HepG2 (cell line): ENCODE measurements at places on chromosomes 11 and 22. TPM values are rescaled to one million over a fixed set of nuclear protein-coding genes. Genes with fewer than 3 reads are reported as not detected.

The AQP11 gene
- 8.5 and 15.3 TPM in 2 replicates for total RNA-seq

The ANGPTL5 gene
- total RNA-seq = not detected in 2 replicates

The TPBGL gene
- not detected in 2 replicates for total RNA-seq

The HPX gene
- total RNA-seq = 29.6 and 57.4 TPM in 2 replicates

The SLC22A8 gene
- total RNA-seq = 0.04 TPM in 1 of 2 replicates, not detected in the other

The TEX54 gene
- not detected in 2 replicates for total RNA-seq

The DRD4 gene
- 0.13 TPM in 1 of 2 replicates, not detected in the other for total RNA-seq

The SLC22A6 gene
- total RNA-seq = not detected in 2 replicates

The LRRC74B gene
- not detected in 2 replicates for total RNA-seq

The CYP2D6 gene
- 0.18 and 1.0 TPM in 2 replicates for total RNA-seq

The YPEL4 gene
- not detected in 2 replicates for total RNA-seq

The SIAE gene
- 4.5 and 7.0 TPM in 2 replicates for total RNA-seq

The OR8G1 gene
- total RNA-seq = not detected in 2 replicates

The TAF1D gene
- 96.9 and 207 TPM in 2 replicates for total RNA-seq

DNA sequence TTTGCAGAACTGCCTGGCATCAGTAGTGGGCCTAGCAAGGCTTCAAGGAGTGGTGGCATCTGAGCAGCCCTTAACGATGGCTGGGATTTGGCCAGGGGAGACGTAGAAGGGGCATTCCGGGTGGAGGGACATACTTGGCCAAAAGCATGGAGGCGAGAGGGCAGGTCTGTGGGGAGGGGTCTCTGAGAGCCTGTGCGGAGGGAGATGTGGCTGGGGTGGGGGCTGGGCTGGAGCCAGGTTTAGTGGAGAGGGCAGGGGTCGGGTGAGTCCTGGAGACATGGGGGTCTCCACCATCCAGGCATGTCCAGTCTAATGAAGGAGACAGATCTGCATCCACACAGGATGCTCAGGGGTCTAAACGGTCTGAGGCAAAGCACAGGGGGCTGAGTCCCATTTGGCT is 34.4 kb upstream of the WNT11 start:
- no peak for DNase-seq

GRCh38 chr11:125275905-125276618 is 111.5 kb downstream of the PKNOX2 start:
- DNase-seq = no peak

GRCh38 chr22:48499456-48500425 is 1327.9 kb downstream of the BRD1 start:
- no peak for DNase-seq

GRCh38 chr11:32706985-32707741 is 87.3 kb downstream of the CCDC73 start:
- DNase-seq = peak; percentile 37

DNA sequence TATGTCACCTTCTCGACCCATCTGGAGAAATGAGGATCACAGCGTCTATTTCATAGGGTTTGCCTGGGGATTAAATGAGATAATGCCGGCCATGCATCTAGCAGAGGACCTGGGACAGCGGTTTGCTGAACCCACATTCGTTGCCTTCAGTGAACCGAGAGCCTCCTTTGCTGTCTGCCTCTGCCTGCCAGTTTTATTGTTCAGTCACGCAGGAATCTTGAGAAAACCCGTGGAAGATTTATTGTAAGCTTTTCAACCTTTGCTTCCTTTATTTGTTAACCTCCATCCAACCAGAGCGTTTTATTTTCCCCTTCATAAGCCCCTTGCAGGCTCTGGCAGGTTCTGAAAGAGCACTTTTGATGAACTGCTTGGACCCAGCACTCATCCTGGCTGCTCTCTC is 202.3 kb upstream of the SYN3 start:
- DNase-seq = no peak

GRCh38 chr11:121763526-121763925 is 310.8 kb upstream of the SORL1-AS1 start:
- DNase-seq = no peak

DNA sequence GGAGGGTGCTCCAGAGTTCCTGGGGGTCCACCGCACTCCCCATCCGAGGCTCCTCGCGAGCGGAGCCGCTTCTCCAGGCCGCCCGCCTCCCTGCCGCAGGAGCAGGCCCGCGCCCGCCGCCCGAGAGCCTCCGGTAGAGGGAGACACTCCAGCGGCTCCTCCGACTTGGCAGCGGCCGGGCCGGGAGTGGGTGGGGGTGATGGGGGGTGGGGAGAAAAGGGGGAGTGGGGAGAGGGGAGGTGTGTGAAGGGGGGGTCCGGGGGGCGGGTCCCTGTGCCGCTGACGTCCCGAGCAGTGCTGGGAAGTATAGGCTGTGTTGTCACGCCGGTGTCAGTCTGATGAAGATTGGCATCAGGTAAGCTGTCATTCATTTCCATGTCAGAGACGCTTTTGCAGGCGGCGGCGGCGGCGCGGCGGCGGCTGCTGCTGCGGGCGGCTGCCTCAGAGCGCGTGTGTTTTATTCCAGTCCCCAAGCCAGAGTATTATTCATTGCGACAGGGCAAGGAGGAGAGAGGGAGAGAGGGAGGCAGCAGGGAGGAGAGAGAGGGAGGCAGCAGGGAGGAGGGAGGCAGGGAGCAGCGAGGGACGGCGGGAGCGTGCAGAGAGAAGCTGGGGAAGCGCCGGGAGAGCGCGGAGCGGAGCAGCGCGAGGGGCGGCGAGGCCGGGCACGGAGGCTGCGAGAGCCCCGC is at the start of gene PKNOX2:
TSS of gene PKNOX2 (plus strand) at position 330 of the 689 bp plus-strand sequence. CDS start 186,555 bp downstream, outside the sequence.
- peak; percentile 15 for DNase-seq

GRCh38 chr11:15745266-15745665 is 611.1 kb downstream of the SOX6 start:
- DNase-seq = no peak

GRCh38 chr11:42021911-42022310 is 562.5 kb upstream of the LRRC4C start:
- DNase-seq = no peak

DNA sequence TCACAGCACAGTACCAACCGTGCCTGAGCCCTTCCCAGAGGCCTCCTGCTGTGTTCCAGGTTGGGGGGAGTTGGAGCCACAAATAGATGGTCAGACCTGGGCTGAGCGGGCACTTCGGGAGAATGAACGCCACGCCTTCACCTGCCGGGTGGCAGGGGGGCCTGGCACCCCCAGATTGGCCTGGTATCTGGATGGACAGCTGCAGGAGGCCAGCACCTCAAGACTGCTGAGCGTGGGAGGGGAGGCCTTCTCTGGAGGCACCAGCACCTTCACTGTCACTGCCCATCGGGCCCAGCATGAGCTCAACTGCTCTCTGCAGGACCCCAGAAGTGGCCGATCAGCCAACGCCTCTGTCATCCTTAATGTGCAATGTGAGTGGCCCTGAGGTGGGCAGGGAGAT is 1.1 kb downstream of the TMEM25 start:
- no peak for DNase-seq

GRCh38 chr22:50215297-50216054 is 14.7 kb downstream of the SELENOO start:
- DNase-seq = no peak

- DNase-seq = no peak
Measured at GRCh38 chr11:62546929-62547625, 471 bp upstream of the AHNAK start.

DNA sequence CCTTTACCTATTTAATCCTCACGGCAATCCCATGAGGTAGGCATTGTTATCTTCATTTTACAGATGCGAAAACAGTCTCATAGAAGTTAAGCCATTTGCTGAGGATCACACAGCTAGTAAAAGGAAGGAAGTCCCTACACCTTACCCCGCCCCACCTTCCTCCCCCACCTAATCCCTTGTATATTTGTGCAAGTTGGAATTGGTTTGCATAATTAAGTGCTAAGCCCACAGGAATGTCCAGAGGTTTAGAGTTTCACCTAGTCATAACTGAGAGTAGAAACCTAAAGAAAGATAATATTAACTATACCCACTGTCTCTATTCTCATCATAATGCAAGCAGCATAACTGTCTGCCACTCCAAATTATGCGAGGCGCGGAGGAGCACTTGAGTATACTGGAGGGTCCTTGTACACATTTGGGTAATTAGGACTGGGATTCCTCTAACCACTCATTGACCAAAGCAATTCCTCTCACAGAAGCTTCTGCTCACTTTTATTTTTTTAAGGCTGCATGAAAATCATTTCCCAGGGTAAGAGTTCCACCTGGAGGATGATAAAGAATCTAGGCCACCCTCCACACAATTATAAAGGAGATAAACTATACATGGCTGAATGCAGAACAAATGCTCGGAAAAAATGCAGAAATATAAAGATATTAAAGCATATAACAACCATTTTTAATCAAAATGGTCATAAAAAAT is 199.9 kb downstream of the FAM181B start:
- DNase-seq = no peak

DNA sequence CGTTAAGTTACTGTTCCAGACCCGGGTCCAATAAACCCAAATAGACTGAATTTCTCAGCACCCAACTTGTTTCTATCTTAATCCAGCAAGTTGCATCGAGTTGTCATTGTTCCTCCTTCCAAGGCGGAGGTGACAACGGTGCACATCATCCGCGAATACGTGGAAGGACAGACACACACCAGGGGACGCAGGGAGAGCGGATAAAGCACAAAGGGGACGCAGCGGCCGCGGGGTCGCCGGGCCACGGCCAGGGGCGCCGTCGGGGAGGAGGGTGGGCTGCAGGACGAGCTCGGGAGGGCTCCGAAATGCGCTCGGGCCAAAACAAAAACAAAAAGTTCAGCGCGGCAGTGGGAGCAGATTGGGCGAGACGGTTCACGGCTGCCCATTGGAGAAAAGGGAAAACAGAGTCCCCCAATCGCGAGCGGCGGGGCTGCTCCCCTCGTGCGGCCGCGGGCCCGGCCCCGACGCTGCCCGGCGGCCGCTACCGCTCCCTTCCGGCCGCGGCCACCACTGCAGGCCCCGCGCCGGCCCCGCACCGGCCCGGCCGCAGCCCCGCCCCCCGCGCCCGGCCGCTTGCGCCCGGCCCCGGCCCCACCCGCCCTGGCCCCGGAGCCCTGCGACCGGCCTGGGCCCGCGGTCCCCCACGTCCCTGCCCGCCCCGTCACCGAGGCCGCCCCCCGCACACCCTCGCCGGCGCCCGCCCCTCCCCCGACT is 518 bp downstream of the KMT5B start:
- DNase-seq = peak; percentile 65

- peak; percentile 41 for DNase-seq
Measured at GRCh38 chr11:107799218-107799859, 59.2 kb downstream of the SLC35F2 start.

DNA sequence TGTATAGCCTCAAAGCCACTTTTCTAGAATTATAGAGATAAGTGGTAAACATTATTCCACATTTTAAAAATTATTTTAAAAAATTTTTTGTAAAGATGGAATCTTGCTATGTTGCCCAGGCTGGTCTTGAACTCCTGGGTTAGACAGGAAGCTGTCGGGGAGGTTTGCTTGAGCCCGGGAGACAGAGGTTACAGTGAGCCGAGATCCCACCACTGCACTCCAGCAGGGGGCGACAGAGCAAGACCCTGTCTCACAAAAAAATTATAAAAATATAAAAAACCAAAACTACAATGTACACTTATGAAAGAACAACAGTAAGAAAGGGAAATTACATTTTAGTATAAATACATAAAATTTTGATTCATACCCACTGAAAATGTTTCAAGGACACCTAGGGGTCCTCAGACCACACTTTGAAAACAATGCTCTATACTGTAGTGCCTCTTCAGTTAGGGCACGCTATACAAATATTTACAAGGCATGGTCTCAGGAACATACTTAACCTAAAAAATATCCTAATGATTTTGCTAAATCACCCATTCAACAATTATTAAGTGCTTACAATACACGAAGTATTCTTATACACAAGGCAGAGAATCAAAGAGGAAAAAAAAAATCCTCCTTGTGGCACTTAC is 111.2 kb downstream of the MRTFA start:
- peak; percentile 31 for DNase-seq

GRCh38 chr11:69201066-69201365 is 45.3 kb downstream of the SMIM38 start:
- no peak for DNase-seq

DNA sequence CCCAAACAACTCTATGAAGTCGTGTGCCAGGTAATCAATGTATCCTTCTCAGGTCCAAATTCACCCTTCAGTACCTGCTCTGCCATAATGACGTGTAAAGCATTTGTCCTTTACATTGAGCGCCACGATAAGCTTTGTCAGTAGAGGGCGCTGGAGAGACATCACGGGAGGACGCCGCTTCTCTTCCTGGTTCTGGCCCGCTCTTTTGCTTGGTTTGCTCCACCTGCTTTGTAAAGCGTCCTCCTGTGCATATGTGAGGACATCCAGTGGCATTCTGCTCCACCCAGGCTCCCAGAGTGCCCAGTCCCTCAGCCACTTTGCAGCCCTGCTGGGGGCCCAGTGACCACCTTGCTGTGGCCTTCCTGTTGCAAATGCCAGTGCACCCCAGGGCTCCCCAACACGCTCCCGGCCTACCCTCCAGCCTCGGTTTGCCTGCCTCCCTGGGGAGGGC is 61.1 kb downstream of the WT1 start:
- peak; percentile 62 for DNase-seq

DNA sequence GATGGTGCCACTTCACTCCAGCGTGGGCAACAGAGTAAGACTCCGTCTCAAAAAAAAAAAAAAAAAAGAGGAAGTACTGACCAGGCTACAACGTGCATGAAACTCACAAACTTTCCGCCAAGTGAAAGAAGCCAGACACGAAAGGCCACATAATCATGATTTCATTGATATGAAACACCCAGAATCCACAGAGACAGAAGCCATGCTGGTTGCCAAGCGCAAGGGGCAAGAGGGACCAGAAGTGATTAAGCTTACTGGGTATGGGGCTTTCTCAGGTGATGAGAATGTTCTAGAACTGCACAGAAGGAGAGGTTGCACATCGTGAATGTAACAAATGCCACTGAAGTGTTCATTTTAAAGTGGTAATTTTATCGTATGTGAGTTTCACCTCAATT is 60.9 kb downstream of the CELSR1 start:
- DNase-seq = no peak

- DNase-seq = no peak
Measured at GRCh38 chr11:79236541-79236971, 204.3 kb downstream of the TENM4 start.

DNA sequence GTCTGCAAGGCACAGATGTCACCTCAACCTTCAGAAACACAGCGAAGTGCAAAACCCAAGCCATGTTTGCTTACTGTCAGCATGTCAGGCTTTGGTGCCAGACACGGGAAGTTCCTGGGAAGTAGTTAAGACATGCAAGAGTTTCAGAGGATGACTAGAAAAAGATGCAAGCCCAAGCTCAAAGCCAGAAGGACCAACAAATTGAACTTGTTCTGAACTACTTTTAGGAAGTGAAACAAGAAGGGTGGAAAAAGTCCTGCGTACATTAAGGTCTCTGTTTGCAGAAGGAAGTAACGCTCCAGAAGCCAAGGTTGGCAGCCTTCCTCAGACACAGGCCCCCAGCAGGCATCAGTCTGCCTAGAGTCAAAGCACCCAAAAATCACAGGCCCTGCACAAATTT is 2.6 kb downstream of the AP1B1 start:
- DNase-seq = no peak

GRCh38 chr11:34468209-34468841 is 29.6 kb downstream of the CAT start:
- peak; percentile 30 for DNase-seq
